ENCODE measurements at places on chromosomes 7 and 10. TPM values are rescaled to one million over a fixed set of nuclear protein-coding genes. Genes with fewer than 3 reads are reported as not detected.

PARD3 gene
- total RNA-seq: 52.6 TPM

ADD3 gene
- 124 TPM for total RNA-seq

SNX10 gene
- total RNA-seq: 40.6 TPM

MUC12 gene
- total RNA-seq: 0.18 TPM

GRB10 gene
- total RNA-seq: 60.4 TPM

EDRF1 gene
- 52.0 TPM for total RNA-seq

MYH16 gene
- not detected for total RNA-seq

GPC2 gene
- 57.9 TPM for total RNA-seq

VWDE gene
- total RNA-seq: 7.2 TPM

OPN1SW gene
- 0.45 TPM for total RNA-seq

LBX1 gene
- 1.6 TPM for total RNA-seq

OPN4 gene
- not detected for total RNA-seq

ADIRF gene
- 3.2 TPM for total RNA-seq

SEMA4G gene
- total RNA-seq: 11.0 TPM

PRPS1L1 gene
- total RNA-seq: not detected

EPHA1 gene
- total RNA-seq: 1.6 TPM

SPAG6 gene
- 1.5 TPM for total RNA-seq

EMX2 gene
- 0.09 TPM for total RNA-seq

LIPM gene
- total RNA-seq: not detected

CDHR3 gene
- 21.7 TPM for total RNA-seq

TRIL gene
- 24.3 TPM for total RNA-seq

TDRD1 gene
- 0.45 TPM for total RNA-seq

CALCR gene
- total RNA-seq: 0.45 TPM

SAMD9L gene
- total RNA-seq: 2.4 TPM

MYL10 gene
- total RNA-seq: not detected

ATG9B gene
- 3.9 TPM for total RNA-seq

AKR1C8 gene
- total RNA-seq: 0.45 TPM

GIMAP1 gene
- total RNA-seq: 0.82 TPM

ZNF3 gene
- 49.7 TPM for total RNA-seq

CPA5 gene
- total RNA-seq: not detected

NODAL gene
- 1.00 TPM for total RNA-seq

ADAM12 gene
- 16.7 TPM for total RNA-seq

MPP7 gene
- 5.6 TPM for total RNA-seq

GDF2 gene
- not detected for total RNA-seq

IFT22 gene
- 26.6 TPM for total RNA-seq

DCLRE1A gene
- 12.7 TPM for total RNA-seq

KIAA1217 gene
- total RNA-seq: 5.6 TPM

GPR15LG gene
- total RNA-seq: 0.36 TPM

CCDC186 gene
- total RNA-seq: 45.5 TPM

ZPBP gene
- total RNA-seq: not detected

CHRM2 gene
- total RNA-seq: 3.0 TPM

LLCFC1 gene
- not detected for total RNA-seq

ZNF107 gene
- 16.5 TPM for total RNA-seq

SYT15B gene
- 0.54 TPM for total RNA-seq

GTF2IRD2 gene
- 27.0 TPM for total RNA-seq

UNCX gene
- 15.5 TPM for total RNA-seq

CYP26A1 gene
- total RNA-seq: 4.7 TPM

SAP25 gene
- not detected for total RNA-seq

WDFY4 gene
- 1.7 TPM for total RNA-seq

TCAF1 gene
- total RNA-seq: 100 TPM

SFTPA1 gene
- total RNA-seq: 4.4 TPM

MEIG1 gene
- total RNA-seq: not detected

INHBA gene
- 3.2 TPM for total RNA-seq

SFMBT2 gene
- 51.0 TPM for total RNA-seq

CCDC3 gene
- total RNA-seq: 10.8 TPM

HMX2 gene
- not detected for total RNA-seq

All from cerebellum (tissue), 4 donors.